ENCODE measurements at places on chromosomes 7 and 10.
A peak's percentile ranks its signal among the peaks of the same experiment; 100 is the strongest.

DNA sequence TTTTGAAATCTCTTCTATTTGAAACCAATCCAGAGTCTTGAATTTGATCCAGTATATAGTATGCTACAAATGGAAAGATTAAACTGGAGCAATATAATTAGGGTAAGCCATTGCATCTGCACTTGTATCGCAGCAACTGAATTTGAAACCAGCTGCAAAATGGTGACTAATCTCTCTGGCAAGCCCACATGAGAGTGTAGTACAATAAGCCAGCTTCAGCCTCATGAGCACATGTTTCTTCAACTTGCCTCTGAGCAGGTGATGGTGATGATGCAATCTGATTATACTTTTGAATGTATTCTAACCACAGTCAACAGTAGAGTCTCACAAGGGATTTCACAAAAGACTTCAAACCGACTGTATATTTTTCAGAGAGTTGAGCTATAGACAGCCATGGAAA lies 829 bp upstream of the RPA3 start:
- DNase-seq = peak; percentile 52

GRCh38 chr10:6006546-6006945 lies 29.2 kb upstream of the IL15RA start:
- DNase-seq = peak; percentile 5

DNA sequence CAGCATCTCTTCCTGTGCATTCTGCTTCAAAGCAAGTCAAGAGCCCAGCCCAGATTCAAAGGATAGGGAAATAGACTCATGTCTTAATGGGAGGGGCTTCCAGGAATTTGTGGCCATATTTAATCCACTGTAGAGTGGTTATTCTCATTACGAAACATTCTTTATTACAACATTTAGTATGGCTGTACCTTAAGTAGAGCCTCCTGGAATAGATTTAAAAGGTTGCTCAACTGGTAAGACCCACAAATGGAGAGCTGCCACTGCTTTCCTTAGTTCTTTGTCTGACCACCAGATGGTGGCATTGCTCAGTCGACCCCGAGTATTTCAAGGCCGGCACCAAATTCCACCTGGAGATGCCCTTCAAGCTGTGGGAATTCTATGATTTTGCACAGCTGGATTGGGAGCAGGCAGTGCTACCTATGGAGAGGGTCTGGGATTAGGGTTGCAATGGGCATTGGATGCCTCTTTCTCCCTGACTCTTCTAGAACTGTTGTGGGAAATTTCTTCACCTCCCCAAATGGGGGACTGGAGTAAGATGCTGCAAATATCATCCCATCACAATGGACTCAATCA lies 102.2 kb downstream of the RBM20 start:
- peak; percentile 67 for DNase-seq

DNA sequence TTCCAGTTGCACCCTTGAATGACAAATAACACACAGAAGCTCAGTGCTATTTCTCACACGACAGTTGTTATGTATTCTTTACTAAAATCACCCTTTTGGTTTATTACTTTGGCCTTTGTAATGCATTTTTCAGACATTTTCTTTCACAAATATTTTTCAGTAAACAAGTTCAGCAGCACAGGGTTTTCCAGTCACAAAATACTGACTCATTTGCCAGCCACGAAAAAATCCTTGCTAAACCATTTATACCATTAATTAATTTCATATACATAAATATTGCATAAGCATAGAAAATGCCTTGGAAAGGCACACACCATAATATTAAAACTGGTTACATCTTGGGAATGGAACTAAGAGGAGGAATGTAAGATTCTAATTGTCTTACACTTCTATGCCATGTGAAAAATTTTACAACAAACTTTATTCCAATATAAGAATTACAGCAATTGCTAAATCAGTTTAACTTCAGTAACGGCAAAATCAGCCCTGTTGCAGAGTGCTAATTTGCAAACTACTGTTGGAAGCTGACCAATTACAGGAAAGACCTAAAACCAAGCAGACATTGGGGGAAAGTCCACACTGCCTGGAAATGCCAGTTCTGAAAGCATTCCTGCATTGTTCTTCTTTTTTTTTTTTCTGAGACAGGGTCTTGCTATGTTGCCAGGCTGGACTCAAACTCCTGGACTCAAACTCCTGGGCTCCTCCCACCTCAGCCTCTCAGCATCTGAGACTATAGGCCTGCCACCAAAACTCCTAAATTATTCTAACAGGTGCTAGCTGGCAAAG lies 31.6 kb upstream of the PBLD start:
- no peak for DNase-seq

DNA sequence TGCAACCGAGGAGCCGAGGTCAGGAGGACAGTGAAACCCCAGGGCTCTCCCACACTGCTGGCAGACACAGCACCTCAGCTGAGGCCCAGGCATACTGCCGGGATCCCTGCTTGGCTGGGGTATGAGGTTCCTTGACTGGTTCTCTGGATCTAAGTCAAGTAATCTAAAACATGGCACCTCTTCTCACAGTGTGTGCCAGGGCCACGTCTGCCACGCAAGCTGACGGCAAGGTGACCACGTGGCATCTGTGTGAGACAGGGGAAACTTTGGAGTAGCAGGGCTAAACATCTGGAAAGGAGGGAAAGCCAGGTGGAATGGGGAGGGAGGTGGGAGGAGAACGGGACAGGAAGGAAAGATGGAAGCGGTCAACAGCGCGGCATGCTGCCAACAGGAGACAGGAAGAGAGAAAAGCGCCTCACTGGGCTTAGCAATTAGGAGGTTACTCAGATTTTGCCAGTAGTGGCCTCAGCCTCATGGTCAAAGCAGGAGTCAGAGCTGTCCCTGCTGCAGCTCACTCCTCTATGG lies 103.7 kb downstream of the CXCL12 start:
- DNase-seq = no peak

GRCh38 chr10:28305553-28305952 lies 2.7 kb upstream of the MPP7 start:
- no peak for DNase-seq

DNA sequence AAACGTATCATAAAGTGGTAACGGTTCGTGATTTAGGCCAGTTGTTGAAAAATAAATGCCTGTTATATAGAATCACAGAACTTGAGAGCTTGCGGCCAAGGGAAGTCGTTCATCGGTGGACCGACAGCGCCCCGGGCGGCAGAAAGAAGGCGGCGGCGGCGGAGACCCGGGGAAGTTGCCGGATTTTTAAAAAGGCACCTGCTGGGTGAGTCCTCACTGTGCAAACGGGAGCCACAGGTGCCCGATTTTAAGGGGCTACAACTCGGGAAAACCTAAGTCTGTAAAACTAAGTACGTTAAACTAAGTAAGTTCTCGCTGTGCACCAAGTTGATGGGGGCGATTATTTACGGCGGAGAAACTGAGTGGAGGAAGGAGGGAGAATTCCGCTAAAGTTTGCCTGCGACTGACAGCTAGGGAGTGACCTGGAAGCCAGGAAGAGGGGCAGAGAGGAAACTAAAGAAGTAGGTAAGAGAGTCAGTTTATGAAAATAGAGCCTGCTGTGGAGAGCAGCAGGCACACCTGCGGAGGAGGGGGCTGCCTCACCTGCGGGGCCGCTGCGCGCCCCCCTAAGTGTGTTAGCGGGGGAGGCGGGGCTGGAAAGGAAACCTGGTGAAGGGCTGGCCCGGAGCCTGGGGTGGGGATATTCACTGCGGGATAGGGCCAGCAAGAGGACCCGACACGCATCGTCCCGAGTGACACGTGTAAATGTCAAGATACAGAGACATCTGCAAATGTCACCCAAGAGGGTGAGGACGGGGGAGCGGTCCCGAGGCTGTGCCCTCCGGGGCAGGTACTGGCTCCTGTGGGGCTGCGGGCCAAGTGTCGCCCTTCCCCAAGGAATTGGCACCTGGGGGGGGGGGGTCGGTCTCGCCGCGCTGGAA lies 996 bp downstream of the ADAM12 start:
- peak; percentile 37 for DNase-seq

DNA sequence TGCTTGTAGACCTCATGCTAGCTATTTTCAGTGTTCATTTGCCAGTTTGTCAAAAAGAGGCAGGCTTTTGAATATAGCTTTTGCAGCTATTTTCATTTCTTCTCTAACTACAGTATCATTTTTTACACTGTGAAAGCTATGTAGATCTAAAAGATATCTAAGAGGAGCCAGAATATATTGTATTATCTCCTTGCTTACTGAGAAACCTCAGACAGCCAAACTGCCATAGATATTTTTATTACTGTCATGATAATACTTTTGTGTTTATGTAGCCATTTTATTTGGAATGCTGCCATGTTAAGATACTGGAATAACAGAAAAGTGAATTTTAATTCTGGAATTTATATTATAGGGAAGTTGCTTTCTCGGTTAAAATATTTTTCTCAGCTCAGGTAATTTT lies 37.2 kb downstream of the ANKIB1 start:
- DNase-seq = no peak

GRCh38 chr10:117262291-117262902 lies 21.5 kb downstream of the SLC18A2 start:
- no peak for DNase-seq

DNA sequence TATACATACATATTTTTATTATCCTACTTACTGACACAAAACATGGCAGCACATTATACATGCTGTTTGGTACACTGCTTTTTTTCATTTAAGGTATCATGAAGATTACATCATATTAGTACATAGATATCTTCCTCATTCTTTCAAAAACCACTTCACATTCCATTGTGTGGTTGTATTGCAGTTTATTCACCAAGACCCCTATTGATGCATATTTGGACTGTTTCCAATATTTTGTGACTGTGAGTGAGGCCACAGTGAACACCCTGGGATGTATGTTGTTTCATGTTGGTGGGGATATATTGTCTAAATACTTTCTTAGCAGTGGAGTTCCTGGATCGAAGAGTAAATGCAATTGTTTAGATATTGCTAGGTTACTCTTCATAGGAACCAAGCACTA lies 39.0 kb downstream of the TFAM start:
- no peak for DNase-seq

DNA sequence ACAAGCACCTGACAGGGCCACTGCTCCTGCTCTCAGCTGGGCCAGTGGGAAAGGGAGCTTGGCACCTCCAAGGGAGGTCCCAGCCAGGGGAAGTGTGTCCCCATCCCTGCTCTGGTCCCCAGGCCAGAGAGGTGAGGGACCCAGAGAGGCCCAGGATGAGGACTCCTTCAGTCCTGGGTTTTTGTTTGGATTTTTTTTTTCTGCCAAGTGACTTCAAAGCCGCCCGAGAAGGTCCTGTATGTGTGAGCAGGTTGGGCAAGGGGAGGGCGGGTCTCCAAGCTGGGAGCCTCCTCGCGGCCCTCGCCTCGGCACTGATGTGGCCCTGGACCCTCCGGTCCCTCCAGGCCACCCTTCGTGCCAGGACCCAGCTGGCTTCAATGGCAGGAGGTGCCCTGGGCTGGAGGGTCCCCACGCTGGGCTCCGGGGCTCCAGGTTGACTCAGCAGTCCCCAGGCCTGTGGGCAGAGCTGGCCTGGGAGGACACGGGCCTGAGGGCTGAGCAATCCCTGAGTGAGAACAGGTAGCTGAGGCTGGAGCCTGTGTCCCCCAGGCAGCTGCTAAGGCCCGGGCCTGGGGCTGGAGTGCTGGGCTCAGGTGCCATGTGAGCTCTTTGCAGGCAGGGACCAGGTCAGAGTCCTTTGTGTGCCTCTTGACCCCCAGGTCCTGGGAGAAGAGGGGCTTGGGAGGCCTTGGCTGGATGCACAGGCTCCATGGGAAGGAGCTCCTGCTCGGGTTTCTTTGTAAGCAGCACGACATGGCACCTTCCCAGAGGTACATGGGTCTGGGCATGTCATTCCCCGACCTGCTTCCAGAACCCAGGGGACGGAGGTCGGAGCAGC lies 140.6 kb downstream of the FAM53B start:
- no peak for DNase-seq

DNA sequence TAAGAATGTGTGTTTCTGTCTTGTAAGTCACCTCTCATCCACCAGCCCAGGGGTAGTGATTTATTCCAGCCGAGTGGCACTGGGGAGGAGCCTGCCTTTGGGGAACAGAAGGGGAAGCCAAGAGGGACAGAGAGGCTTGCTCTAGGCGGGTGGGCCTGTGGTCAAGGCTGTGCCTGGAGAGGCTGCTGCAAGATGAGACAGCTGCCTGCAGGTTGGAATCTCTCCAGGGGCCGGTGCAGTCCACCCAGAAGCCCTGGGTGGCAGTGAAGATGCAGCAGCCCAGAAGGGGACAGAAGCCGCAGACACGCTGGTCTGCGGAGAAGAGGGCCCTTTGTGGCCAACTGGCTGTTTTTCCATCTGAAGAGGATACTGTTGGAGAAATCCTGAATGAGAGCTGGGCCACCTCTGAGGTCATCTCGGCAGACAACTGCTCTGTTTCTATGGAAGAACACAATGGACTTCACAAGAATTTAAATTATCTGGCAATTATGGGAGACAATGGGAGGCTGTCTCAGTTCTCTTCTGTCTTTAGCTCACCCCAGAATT lies 175.7 kb downstream of the GFRA1 start:
- no peak for DNase-seq

DNA sequence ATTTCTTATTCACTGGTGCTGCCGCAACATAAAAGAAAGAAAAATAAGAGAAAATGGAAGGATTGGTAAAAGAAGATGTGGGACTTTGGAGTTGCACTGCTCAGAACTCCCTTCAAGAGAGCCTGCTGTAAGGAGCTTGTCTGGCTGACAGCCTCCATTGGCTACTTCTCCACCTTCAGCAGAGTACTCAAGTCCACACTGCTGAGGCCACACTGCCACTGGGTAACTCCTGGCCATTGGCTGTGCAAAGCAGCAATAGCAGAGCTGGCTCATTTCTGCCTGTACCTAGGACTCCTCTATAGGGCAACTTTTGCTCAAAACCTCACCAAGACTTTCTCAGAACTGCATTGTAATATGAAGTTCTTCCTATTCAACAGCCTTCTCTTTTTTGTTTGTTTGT lies 38.7 kb upstream of the PCLO start:
- no peak for DNase-seq

DNA sequence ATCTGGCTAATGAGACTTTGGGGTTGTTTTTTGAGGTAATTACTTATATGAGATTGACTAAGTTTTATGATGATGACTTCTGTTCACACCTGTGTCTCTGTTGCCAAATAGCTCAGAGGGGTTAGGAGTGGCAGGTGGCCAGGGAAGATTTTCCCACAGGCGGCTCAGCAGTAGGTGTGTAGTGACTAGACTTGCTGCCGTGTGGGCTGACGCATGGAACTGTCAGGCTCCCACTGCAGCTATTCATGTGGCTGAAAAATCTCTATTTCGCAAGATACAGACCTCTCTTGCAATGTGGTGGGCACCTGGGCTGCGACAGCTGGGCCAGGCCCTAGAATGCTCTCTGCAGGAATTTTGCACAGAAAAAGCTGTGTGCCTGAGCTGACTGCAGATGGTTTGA lies 1.4 kb downstream of the CPA4 start:
- DNase-seq = no peak

Measured in activated CD8-positive, alpha-beta T cell treated with anti-CD3 and anti-CD28 coated beads, Interleukin-2, amount 10 ng/mL, durations not matched to agents 7 days and 5 days (primary cell).